GM23248 (cell line): ENCODE measurements at places on chromosomes 1 and 21.

- H3K27ac ChIP-seq = no peak overlapping the region
- peaks cover 100% of the 10 kb centered on the region for H3K27me3 ChIP-seq
- no peaks in the 10 kb centered on the region for H3K36me3 ChIP-seq
- H3K4me3 ChIP-seq = no peak overlapping the region
- DNase-seq = no peak
Measured at GRCh38 chr1:50426108-50426700, 3.0 kb upstream of the DMRTA2 start.

- no peaks in the 10 kb centered on the region for H3K36me3 ChIP-seq
- no peak overlapping the region for H3K4me3 ChIP-seq
- no peaks in the 10 kb centered on the region for H3K27me3 ChIP-seq
- no peak overlapping the region for H3K27ac ChIP-seq
- H3K4me1 ChIP-seq = no peaks in the 10 kb centered on the region
- DNase-seq = no peak
Measured at GRCh38 chr1:34790985-34791384, 1.8 kb upstream of the GJA4 start.

DNA sequence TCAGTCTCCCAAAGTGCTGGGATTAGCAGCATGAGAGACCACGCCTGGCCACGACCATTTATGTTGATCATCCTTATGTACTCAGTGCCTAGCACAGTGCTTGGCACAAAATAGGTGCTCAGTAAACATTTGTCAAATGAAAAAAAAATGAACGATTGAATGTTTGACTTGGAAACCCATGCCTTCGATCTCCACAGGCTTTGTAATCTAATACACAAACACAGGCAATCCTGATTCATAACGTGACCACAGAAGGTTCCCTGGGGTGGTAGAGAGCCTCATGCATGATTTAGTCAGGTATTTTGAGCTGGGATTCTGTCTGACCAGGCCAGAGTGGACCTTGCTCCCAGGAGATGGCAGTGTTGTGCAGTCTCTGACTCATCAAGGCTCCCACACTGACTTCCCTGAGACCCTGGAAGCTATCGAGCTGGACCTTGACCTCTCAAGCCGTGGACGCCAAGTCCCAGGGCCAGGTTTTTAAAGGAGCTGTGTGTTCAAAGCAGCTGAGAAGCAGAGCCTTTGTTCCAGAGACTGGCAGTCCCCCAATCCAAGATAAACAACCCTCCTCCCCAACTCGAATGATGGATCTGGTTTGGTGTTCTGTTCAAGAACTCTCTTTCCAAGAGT lies 81.1 kb downstream of the PGM1 start:
- H3K27me3 ChIP-seq = no peaks in the 10 kb centered on the region
- no peak overlapping the region for H3K4me3 ChIP-seq
- peak; percentile 93 for DNase-seq

DNA sequence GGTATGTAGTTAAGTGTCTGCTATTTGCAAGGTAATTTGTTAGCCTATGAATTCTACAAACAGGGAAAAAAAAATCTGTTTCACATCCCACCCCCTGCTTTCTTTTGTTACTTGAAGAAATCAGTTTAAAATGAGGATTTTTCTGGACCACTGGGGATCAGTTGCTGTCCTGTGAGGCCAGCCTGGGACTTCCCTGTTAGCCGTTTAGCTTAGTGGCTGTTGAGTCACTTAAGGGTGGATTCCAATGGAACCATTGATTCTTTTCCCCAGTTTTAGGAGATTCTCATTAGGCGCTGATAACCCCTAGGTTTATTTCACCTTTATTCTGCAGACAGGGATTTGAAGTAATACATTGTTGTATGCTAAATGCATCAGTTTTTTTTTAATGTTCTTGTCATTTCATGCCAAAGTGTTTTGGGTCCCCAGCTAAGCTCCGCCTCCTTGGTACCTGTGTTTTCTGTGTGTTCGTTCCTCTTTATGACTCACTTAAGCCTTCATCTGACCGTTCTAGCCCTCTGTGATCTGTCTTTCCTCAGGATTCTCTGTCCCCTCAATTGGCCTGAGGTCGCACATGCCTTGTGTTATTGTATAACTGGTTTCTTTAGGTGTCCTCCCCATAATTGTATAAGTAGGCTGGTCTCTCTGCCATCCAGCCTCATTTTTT lies 59.3 kb downstream of the NOS1AP start:
- no peak overlapping the region for H3K27ac ChIP-seq
- H3K27me3 ChIP-seq = no peaks in the 10 kb centered on the region
- no peak overlapping the region for H3K4me3 ChIP-seq
- DNase-seq = no peak

DNA sequence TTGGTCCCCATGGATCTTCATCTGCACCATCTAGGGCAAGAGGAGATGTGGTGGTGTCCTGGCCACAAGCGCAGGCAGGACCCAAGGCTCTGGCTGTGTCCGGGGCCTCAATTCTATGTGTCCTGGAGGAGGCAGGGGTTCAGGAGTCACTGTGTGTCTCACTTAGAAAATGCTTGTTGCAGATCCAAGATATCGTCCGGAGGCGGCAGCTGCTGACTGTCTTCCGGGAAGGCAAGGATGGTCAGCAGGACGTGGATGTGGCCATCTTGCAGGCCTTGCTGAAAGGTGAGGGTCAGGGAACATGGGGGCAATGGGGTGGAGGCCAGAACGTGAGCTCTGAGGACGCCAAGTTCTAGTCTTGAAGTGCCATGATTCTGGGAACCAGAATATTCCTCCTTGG lies 29.1 kb downstream of the TRPM2 start:
- H3K4me3 ChIP-seq = no peak overlapping the region
- no peaks in the 10 kb centered on the region for H3K36me3 ChIP-seq
- no peaks in the 10 kb centered on the region for H3K4me1 ChIP-seq
- no peak for DNase-seq
- no peaks in the 10 kb centered on the region; the same call in 1 of the 2 replicates for H3K27me3 ChIP-seq
- no peak overlapping the region for H3K27ac ChIP-seq

DNA sequence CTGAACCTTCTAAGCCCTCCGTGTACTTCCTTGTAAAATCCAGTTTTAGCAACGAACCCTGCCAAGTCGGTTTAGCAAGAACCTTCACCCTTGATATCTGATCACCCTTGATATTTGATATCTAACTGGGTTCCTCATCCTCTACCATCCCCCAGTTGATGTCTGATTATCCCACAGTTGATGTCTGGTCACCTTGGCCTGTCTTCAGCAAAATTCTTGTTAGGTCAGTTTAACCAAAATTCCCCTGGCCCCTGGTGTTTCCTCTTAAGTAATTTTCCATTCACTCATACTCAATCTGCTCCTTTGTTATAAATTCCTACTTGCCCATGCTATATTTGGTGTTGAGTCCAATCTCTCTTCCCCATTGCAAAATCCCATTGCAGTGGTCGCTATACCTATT lies 114.5 kb upstream of the ZNHIT6 start:
- no peak overlapping the region for H3K27ac ChIP-seq
- DNase-seq = no peak
- H3K27me3 ChIP-seq = no peaks in the 10 kb centered on the region
- no peaks in the 10 kb centered on the region for H3K36me3 ChIP-seq
- H3K4me3 ChIP-seq = no peak overlapping the region

DNA sequence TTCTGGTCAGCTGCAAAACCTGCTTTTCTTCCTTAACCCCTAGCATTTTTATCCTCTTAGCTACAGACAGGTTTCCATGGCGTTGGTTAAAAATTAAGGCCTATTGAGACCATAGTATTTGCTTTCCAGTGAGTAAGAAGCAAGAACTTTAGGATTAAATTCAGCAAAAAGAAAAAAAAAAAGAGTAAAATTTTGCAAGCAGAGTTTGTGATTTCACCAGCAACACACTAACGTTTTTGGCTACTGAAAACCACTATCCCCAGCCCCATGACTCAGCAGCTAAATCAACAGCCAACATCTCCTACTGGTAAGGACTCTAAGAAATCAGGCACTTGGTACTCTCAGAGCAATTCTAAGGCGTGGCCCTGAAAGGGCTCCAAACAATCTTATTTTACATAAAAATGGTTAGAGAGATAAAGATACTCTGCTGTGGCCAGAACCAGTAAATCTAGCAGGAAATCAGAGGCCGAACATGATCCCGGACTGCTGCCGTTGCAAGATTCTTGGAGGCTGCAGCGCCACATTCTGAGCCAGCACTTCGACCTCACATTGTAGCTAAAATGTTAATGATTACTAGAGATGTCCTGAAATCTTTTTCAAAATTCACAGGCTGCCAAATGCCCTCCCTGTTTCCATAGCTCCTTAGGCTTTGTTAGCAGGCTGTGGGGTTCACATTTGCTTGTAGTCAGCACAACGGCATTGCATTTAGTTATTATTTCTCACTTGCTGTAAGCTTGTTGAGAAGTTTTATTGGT lies 1.6 kb upstream of the ENO1 start:
- peak; percentile 97 for DNase-seq
- H3K4me1 ChIP-seq = peaks cover 31% of the 10 kb centered on the region
- H3K27me3 ChIP-seq = no peaks in the 10 kb centered on the region
- peak overlapping the region; percentile 94 for H3K27ac ChIP-seq
- peak overlapping the region; percentile 85 for H3K4me3 ChIP-seq

DNA sequence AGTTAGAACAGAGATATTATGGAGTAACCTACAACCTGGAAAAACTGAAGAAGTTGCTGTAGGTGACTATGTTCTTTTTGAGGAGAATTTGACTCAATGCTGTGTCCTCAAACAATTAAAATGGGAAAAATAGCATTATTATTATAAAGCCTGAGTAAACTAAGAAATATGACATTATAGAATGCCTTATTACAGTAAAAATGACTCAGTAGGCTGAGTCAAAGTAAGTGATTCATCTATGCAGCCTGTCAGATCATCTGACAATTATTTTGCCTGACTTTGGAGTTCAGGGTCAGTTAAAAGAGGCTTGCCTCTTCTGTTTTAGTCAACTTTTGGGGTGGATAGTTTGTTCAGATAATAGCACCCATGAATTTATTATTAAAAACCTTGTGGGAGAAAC lies 150.8 kb upstream of the PTGFR start:
- H3K27me3 ChIP-seq = no peaks in the 10 kb centered on the region
- peaks cover 35% of the 10 kb centered on the region for H3K4me1 ChIP-seq
- peak; percentile 91 for DNase-seq

DNA sequence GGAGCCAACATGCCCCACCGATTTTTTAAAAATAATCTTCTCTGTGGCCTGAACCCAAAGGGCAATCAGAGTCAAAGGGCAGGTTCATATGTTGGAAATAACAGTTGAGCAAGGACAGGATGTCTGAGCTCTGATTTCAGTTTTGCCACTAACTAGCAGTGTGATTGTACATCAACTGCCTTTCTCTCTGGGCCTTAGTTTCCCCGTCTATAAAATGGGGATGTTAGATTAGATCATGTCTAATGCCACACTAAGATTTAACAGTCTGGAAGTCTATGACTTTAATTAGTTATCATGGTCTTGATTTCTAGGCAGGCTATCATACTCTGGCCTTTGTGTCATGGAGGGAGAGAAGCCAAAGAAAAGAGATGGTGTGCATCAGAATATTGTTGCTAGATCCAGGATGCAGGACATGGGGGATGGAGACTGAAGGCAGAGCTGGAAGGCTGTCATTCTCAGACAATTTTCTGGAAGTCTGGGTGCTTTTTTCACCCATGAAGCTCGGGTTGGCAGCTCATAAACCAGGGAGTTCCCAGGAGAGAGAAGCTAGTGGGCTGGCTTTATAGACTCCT lies 28.4 kb downstream of the IER5 start:
- H3K27me3 ChIP-seq = no peaks in the 10 kb centered on the region
- peak overlapping the region; percentile 37 for H3K27ac ChIP-seq
- no peak for DNase-seq
- no peaks in the 10 kb centered on the region for H3K36me3 ChIP-seq
- no peak overlapping the region for H3K4me3 ChIP-seq
- peaks cover 31% of the 10 kb centered on the region for H3K4me1 ChIP-seq

DNA sequence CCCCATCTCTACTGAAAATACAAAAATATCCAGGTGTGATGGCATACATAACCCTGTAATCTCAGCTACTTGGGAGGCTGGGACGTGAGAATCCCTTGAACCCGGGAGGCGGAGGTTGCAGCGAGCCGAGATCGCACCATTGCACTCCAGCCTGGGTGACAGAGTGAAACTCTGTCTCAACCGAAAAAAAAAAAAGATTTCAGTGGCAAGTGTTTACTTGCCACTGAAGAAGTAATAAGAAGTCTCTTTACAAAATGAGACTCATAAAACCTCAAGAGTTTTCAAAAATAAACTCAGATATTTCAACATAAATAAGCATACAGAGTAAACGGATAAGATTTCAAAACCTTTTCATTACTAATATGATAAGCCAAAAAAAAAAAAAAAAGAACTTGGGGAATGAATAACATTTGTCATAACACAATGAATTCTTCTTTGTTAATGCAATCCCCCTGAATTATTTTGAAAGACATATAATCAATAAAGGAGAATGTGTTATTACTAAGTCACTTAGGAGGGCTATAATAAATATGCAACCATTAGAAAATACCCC lies 34.2 kb upstream of the EXO1 start:
- H3K36me3 ChIP-seq = no peaks in the 10 kb centered on the region
- no peak overlapping the region for H3K27ac ChIP-seq
- peaks cover 18% of the 10 kb centered on the region for H3K4me1 ChIP-seq
- no peak overlapping the region for H3K4me3 ChIP-seq
- H3K27me3 ChIP-seq = no peaks in the 10 kb centered on the region

DNA sequence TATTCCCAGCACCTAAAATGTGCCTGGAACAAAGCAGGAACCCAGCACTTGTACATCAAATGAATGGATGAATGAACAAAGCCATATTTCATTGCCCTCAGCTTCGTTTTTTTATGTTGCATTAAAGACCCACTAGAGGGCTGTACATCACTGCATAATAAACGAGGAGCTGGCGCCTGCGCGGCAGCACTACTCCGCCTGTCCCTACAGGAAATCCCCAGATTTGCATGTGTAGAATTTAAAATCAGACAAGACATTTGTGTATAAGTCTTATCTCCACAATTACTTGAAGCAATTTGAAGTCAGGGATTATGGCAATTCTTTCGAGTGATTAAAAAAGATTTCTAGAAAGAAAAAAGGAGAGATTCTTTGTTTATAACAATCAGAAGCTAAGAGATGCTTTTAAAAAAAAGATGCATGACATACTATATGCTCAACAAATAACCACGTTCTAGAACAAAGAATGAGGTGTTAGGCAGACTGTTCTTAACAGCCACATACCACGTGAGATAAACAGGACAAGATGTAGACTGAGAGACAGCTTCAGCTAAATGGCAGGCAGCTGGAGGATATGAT lies 5.4 kb upstream of the NEK2 start:
- no peaks in the 10 kb centered on the region for H3K27me3 ChIP-seq
- H3K27ac ChIP-seq = no peak overlapping the region
- H3K4me3 ChIP-seq = no peak overlapping the region
- H3K36me3 ChIP-seq = no peaks in the 10 kb centered on the region
- peaks cover 4% of the 10 kb centered on the region; the same call in 1 of the 2 replicates for H3K4me1 ChIP-seq
- DNase-seq = peak; percentile 94

DNA sequence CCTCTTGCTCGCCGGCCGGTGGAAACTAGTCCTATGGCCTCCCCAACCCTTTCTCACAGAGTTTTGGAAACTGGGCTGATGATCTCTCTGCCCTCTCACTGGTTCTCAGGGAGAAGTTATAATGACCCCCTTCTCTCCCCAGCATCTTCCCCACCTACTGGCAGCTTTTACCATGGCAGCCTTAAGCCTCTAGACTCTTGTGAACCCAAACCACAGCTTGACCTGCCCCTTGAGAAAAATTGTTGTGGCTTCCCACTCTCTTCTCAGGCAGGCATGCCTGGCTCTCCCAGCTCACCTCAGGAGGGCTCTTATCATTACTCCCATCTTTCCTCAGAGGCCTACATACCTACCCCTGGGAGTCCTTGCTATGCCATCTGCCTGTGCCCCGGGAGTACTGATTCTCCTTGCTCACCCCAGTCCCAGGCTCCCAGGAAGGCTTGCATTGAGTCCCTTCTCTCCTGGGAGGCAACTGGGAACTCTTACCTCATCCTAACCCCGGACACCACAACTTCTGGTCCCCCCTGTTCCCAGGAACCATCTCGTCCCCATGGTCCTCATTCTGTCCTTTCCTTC lies 1.6 kb downstream of the NSUN4 start:
- H3K4me3 ChIP-seq = peak overlapping the region; percentile 79; the same call in 1 of the 2 replicates
- H3K27me3 ChIP-seq = no peaks in the 10 kb centered on the region
- H3K27ac ChIP-seq = no peak overlapping the region
- peaks cover 10% of the 10 kb centered on the region; the same call in 1 of the 2 replicates for H3K36me3 ChIP-seq
- peak; percentile 49 for DNase-seq
- H3K4me1 ChIP-seq = peaks cover 14% of the 10 kb centered on the region; the same call in 1 of the 2 replicates
